Central memory CD8-positive, alpha-beta T cell (primary cell): ENCODE measurements at places on chromosomes 7 and 10.

- no peak overlapping the region for H3K27ac ChIP-seq
- H3K27me3 ChIP-seq = no peaks in the 10 kb centered on the region
- no peak for DNase-seq
- no peaks in the 10 kb centered on the region for H3K4me1 ChIP-seq
- no peak overlapping the region for H3K4me3 ChIP-seq
Measured at GRCh38 chr10:124864421-124865193, 63.0 kb downstream of the ABRAXAS2 start.

- peaks cover under 1% of the 10 kb centered on the region for H3K4me1 ChIP-seq
- DNase-seq = no peak
- no peak overlapping the region for H3K4me3 ChIP-seq
Measured at GRCh38 chr7:101238226-101239182, 902 bp upstream of the CLDN15 start.

GRCh38 chr10:123665491-123666286 is 466 bp upstream of the GPR26 start:
- no peaks in the 10 kb centered on the region for H3K36me3 ChIP-seq
- H3K27me3 ChIP-seq = peaks cover 56% of the 10 kb centered on the region
- no peak overlapping the region for H3K27ac ChIP-seq
- no peak for DNase-seq
- H3K4me1 ChIP-seq = no peaks in the 10 kb centered on the region
- H3K4me3 ChIP-seq = no peak overlapping the region

DNA sequence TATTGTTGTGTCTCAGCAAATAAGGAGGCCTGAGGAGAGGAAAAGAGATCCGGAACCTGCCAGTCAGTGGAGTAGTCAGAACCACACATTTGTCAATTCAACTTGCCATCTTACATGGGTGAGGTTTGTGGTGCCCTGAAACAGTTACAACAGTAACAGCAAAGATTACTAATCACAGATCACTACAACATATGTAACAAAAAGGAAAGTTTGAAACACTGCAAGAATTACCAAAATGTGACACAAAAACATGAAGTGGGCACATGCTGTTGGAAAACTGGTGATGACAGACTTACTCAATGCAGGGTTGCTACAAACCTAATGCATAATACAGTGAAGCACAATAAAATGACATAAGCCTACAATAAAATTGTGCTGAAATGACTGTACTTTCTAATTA is 89.4 kb downstream of the LRRN3 start:
- no peaks in the 10 kb centered on the region for H3K36me3 ChIP-seq
- peaks cover 5% of the 10 kb centered on the region for H3K4me1 ChIP-seq
- H3K4me3 ChIP-seq = no peak overlapping the region
- DNase-seq = no peak
- no peaks in the 10 kb centered on the region for H3K27me3 ChIP-seq

DNA sequence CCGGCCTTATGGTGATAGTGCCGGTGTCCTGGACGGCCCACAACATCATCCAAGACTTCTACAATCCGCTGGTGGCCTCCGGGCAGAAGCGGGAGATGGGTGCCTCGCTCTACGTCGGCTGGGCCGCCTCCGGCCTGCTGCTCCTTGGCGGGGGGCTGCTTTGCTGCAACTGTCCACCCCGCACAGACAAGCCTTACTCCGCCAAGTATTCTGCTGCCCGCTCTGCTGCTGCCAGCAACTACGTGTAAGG is 713 bp downstream of the CLDN4 start:
- H3K4me1 ChIP-seq = peaks cover 31% of the 10 kb centered on the region
- no peak overlapping the region for H3K4me3 ChIP-seq
- H3K27me3 ChIP-seq = peaks cover 32% of the 10 kb centered on the region
- no peaks in the 10 kb centered on the region for H3K36me3 ChIP-seq
- no peak for DNase-seq

DNA sequence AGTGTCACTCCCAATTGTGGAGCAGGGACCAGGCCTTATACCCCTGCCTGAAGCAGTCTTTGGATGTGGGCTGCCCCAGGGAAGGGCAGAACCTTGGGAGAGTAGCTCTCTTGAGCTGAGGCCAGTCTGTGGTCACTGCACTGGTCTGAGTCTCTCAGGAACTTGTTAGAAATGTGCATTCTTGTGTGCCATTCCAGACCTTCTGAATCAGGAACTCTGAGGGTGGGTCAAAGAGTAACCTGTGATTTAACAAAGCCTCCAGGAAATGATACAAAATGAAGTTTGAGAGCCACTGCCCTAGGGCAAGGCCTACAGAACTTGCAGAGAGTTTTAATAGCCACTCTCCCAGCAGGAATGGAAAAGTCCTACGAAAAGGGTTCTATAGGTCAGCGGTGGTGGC is 68.1 kb downstream of the LYZL1 start:
- peaks cover 2% of the 10 kb centered on the region for H3K36me3 ChIP-seq
- no peak overlapping the region for H3K4me3 ChIP-seq
- no peak for DNase-seq
- no peak overlapping the region for H3K27ac ChIP-seq

DNA sequence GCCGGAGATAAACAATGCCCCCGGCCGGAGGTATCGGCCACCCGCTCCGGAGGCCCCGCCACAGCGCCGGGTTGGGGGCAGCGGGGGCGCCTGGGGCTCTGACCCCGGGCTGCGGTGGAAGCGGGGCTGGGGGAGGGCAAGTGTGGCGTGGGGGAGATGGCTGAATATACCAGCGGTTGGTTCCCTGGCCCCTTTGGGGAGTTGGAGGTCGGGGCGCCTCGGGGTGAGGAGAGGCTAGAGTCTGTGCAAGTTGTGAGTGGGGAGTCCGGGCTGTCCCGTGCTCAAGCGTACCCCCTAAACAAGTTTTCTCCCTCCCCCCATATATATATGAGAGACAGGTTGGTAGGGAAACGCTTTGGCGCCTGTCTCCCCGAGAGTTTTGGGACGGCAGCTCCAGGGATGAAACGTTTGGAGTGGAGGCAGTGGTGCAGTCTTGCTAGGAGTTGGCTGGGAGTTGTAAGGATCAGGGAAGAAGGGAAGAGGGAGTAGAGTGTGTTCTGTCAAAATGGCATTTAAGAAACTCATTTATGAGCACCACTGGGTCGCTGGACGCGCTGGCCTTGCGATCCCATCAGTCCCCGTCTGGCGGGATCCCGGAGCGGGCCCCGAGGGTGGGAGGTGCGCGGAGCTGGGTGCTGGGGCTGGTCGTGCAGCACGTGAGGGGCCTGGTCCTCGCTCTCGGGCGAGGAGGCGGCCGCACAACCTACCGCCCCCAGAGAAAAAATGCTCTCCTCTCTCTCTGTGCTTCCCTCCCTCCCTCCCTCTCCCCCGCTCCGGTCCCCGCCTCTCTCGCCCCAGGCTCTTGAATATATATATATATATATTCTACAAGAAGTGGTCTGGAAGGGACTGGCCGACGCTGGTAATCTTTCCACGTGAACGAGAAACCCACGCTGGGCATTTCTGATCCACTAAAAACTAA is 1.1 kb downstream of the TET1 start:
- peak overlapping the region; percentile 49 for H3K4me3 ChIP-seq
- H3K36me3 ChIP-seq = peaks cover 4% of the 10 kb centered on the region
- no peak overlapping the region for H3K27ac ChIP-seq
- DNase-seq = no peak
- H3K27me3 ChIP-seq = peaks cover 78% of the 10 kb centered on the region

GRCh38 chr10:107847620-107848019 is 683.1 kb upstream of the SORCS1 start:
- H3K27me3 ChIP-seq = no peaks in the 10 kb centered on the region
- no peaks in the 10 kb centered on the region for H3K4me1 ChIP-seq
- no peaks in the 10 kb centered on the region for H3K36me3 ChIP-seq
- H3K4me3 ChIP-seq = no peak overlapping the region
- no peak overlapping the region for H3K27ac ChIP-seq

DNA sequence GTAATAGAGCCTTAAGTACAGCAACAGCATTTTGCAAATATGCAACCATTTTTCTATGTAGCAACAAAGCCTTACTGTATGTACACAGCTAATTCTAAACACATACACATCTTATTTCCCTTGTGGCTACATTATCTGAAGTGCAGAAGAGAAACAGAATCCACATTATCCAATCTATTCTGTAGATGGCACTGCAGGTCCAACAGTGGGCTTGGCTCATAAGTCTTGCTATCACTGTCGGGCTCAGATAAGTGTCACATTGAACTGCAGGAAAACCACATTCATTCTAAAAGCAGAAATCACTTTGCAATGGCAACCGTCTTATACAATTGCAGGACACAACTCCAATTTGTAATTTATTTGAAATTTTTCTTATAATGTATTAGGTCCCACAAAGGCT is 109.8 kb upstream of the NOBOX start:
- no peaks in the 10 kb centered on the region for H3K27me3 ChIP-seq
- H3K4me3 ChIP-seq = no peak overlapping the region
- no peaks in the 10 kb centered on the region for H3K36me3 ChIP-seq
- H3K4me1 ChIP-seq = peaks cover 5% of the 10 kb centered on the region

- no peak for DNase-seq
- H3K36me3 ChIP-seq = no peaks in the 10 kb centered on the region
- H3K27me3 ChIP-seq = no peaks in the 10 kb centered on the region
- no peaks in the 10 kb centered on the region for H3K4me1 ChIP-seq
Measured at GRCh38 chr10:24170199-24170598, 38.7 kb upstream of the KIAA1217 start.

- H3K27ac ChIP-seq = no peak overlapping the region
- H3K36me3 ChIP-seq = peaks cover 1% of the 10 kb centered on the region
- H3K4me1 ChIP-seq = peaks cover 6% of the 10 kb centered on the region
- no peak for DNase-seq
Measured at GRCh38 chr10:116268976-116269375, 4.0 kb downstream of the GFRA1 start.

DNA sequence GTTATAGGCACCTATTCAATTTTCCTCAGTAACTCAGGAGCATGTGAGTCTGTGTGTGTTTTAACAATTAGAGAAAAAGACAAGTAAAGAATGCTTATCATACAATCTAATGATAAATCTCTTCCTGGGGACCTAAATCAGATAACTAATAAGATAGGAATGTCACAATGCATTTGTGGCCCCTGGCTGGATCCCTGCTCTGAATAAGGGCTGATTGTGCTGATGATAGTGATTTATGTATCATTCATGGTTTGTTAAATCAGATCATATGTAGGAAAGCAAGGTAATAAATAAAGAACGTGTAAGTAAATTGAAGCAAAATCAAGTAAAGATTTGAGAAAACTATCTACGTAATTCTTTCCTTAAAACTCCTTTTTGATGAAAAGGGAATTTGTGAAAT is 145.9 kb downstream of the C7orf25 start:
- no peaks in the 10 kb centered on the region for H3K36me3 ChIP-seq
- H3K27ac ChIP-seq = no peak overlapping the region
- H3K4me3 ChIP-seq = no peak overlapping the region
- no peaks in the 10 kb centered on the region for H3K4me1 ChIP-seq
- no peak for DNase-seq

GRCh38 chr7:133023370-133024071 is 58.4 kb downstream of the CHCHD3 start:
- H3K27ac ChIP-seq = no peak overlapping the region
- H3K4me3 ChIP-seq = no peak overlapping the region
- peaks cover 15% of the 10 kb centered on the region for H3K36me3 ChIP-seq
- no peak for DNase-seq

DNA sequence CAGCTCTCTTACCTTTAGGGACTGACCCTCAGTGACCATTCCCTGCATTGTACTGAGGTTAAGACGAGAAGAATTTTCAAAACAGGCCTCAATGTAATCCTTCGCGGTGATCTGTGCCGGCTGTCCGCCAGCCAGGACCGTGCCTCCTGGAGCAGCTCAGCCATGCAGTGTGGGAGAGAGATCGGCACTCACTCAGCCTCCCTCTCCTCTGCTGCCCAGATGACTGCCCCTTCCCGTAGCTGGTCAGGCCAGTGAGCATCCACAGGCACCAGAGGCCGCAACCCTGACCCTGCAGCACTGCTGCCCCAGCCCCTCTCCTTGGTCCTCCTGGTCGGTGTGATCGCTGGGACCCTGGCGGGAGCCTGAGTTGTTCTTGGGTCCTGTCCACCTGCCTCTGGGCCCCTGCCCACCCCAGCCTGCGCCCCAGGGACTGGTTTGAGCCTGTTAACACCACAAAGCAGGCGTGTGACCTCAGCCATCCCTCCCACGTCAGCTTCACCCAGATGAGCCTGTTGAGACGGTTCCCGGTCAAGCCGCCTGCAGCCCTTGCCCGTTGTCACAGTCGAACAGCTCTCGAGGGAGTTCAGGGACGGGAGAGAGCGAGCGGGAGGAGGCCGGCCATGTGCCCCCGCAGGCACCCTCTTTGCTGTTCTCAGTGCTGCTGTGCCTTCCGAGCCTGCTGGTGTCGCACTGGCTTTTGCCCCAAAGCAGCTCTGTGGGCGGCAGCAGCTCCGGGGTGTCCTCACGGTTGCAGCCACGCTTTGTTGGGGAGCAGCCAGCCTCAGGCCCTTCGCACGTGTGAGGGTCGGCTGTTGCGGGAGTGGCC is 37.2 kb downstream of the NKX6-2 start:
- H3K4me1 ChIP-seq = no peaks in the 10 kb centered on the region
- H3K27ac ChIP-seq = no peak overlapping the region
- no peak overlapping the region for H3K4me3 ChIP-seq
- H3K27me3 ChIP-seq = no peaks in the 10 kb centered on the region

- DNase-seq = no peak
- H3K4me3 ChIP-seq = no peak overlapping the region
- no peak overlapping the region for H3K27ac ChIP-seq
- H3K36me3 ChIP-seq = peaks cover 2% of the 10 kb centered on the region
- H3K4me1 ChIP-seq = no peaks in the 10 kb centered on the region
Measured at GRCh38 chr7:114109304-114109703, 190.5 kb upstream of the PPP1R3A start.

- H3K36me3 ChIP-seq = peaks cover 2% of the 10 kb centered on the region
- H3K27me3 ChIP-seq = peaks cover 25% of the 10 kb centered on the region
- DNase-seq = no peak
- H3K27ac ChIP-seq = no peak overlapping the region
- peak overlapping the region; percentile 71 for H3K4me3 ChIP-seq
- peaks cover 5% of the 10 kb centered on the region for H3K4me1 ChIP-seq
Measured at GRCh38 chr7:4809666-4810065, 34.2 kb downstream of the AP5Z1 start.

- no peaks in the 10 kb centered on the region for H3K4me1 ChIP-seq
- no peak overlapping the region for H3K27ac ChIP-seq
- DNase-seq = no peak
- no peaks in the 10 kb centered on the region for H3K36me3 ChIP-seq
- no peak overlapping the region for H3K4me3 ChIP-seq
Measured at GRCh38 chr10:34420273-34420672, 394.8 kb downstream of the PARD3 start.

GRCh38 chr7:146635205-146636032 is 518.8 kb downstream of the CNTNAP2 start:
- no peaks in the 10 kb centered on the region for H3K4me1 ChIP-seq
- no peaks in the 10 kb centered on the region for H3K27me3 ChIP-seq
- no peak overlapping the region for H3K4me3 ChIP-seq
- H3K36me3 ChIP-seq = no peaks in the 10 kb centered on the region

DNA sequence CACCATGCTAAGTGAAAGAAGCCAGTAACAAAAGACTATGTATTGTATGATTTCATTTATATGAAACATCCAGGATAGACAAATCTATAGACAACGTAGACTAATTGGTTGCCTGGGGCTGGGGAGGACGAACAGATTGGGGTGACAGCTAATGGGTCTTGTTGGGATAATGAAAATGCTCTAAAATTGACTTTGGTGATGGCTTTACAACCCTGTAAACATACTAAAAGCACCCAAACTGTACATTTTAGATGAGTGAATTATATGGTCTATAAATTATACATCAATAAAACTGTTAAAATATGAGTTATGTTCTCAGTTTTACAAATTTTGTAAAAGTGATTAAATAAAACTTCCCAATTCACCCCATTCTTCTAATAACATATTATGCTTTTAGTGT is 261.5 kb downstream of the ELMO1 start:
- no peak for DNase-seq
- no peaks in the 10 kb centered on the region for H3K27me3 ChIP-seq
- peaks cover 7% of the 10 kb centered on the region for H3K4me1 ChIP-seq

- H3K4me1 ChIP-seq = no peaks in the 10 kb centered on the region
- no peaks in the 10 kb centered on the region for H3K27me3 ChIP-seq
- H3K36me3 ChIP-seq = no peaks in the 10 kb centered on the region
- H3K4me3 ChIP-seq = no peak overlapping the region
- no peak overlapping the region for H3K27ac ChIP-seq
Measured at GRCh38 chr10:33459602-33460001, 125.1 kb upstream of the NRP1 start.
